Dermis blood vessel endothelial cell (primary cell): ENCODE measurements at places on chromosomes 1 and 21. TPM values are rescaled to one million over a fixed set of nuclear protein-coding genes. Genes with fewer than 3 reads are reported as not detected.
A peak's percentile ranks its signal among the peaks of the same experiment; 100 is the strongest.

DNA sequence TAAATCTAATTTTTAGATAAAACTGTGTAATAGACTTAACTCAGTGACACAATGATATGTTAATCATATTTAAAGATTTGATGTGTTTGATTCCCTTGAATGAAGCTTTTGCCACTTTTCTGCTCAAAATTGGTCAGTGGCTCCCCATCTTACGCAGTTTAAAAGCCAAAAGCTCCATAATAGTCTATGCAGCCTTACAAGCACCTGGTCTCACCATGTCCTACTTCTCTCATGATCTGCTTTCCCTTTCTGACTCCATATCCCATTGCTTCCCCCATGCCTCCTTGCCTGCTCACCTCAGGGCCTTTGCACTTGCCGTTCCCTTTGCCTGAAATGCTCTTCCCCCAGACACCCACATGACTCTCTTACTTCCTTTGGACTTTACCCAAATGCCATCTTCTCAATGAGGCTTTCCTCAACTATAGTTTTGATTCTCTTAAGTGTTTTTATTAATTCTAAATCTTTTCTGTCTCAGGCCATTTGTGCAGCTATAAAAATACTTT is 1.9 kb downstream of the ZBTB8A start:
- no peak for DNase-seq

DNA sequence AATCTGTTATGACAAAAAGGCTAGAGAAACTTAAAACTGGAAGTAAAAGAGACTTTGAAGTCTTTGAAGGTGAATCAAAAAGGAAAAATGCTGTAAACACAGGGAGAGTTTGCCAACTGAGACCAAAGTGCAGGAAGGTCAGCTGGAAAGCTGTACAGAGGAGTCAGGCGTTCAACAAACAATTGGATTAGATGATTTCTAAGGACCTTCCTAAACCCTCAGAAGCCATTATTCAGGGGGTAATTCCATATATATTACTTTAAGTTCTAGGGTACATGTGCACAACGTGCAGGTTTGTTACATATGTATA is 156.8 kb downstream of the ZBTB18 start:
- peak; percentile 56 for DNase-seq

GRCh38 chr1:231421546-231421970 is 529 bp downstream of the EGLN1 start:
- DNase-seq, result peak; percentile 69

- no peak for DNase-seq
These were observed 9.2 kb downstream of the CGN start for GRCh38 chr1:151520359-151520758.

DNA sequence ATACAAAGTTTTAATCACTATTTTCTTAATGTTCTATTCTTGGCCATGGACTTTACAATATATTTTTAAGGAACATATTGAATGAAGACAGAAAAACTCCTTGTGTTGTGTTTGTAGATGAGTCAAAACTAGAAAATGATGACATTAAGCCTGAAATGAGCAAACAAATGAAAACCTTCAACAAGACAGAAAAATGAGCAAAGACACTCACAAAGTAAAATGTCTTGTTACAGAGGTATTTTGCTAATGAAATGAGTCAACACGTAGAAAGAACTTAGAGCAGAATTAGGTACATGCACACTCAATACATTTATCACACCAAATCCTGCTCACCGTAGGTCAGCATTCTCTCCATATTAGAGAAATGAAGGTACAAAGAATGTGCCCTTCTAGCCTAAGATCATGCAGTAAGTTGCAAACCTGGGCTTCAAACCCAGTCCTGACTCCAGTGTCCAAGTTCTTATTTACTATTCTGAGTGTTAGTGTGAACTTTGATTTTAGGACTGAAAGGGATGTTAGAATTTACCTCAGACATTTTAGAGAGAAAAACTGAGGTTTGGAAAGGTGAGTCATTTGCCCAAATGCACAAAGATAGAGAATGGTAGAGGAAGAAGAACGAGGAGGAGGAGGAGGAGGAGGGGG is 133.9 kb upstream of the SGIP1 start:
- no peak for DNase-seq

DNA sequence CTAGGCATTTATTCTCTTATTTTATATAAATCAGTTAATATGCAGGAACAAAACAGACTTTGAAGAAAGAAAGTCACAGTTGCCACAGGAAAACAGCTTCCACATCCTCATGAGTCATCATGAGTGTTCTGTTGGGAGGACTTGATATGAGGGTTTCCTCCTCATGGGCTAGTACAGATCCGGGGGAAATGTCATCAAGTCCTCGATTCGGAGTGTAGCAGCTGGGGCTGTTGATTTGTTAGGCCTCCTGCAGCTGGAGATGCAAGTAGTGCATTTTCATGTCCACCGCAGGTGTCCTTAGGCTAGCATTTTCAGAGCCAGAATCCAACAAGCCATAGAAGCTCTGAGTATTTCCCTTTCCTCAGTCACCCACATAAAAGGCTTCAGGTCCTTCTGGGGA is 36.7 kb downstream of the ADAM30 start:
- DNase-seq, result peak; percentile 71

- DNase-seq, result peak; percentile 77
These were observed 643 bp upstream of the MOV10 start for GRCh38 chr1:112673592-112674439.

- DNase-seq, result no peak
These were observed 145.0 kb downstream of the DHRS3 start for GRCh38 chr1:12472798-12473551.

GRCh38 chr1:24752305-24752704 is 7.1 kb downstream of the CLIC4 start:
- no peak for DNase-seq

DNA sequence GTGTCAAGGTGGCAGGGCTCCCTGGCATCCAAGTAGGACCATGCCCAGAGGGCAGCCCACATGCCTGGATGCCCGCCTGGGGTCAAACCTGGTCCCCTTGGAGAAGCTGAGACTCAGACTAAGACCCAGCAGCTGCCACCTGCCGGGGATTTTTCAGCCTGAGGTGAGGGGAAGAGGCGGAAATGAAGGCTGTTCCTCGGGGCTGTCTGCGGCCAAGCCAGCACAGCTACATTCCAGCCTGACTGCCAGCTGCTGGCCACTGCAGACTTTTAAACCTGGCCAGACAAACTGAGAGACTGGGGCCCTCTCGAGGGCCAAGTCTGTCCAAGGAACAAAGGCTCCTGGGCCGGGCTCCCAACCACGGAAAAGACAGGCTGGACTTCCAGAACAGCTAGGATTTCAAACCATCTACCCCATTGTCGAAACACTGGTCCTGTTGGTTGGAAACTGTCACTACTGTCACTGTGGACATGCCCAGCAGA is 21.9 kb upstream of the PLEKHG5 start:
- no peak for DNase-seq

DNA sequence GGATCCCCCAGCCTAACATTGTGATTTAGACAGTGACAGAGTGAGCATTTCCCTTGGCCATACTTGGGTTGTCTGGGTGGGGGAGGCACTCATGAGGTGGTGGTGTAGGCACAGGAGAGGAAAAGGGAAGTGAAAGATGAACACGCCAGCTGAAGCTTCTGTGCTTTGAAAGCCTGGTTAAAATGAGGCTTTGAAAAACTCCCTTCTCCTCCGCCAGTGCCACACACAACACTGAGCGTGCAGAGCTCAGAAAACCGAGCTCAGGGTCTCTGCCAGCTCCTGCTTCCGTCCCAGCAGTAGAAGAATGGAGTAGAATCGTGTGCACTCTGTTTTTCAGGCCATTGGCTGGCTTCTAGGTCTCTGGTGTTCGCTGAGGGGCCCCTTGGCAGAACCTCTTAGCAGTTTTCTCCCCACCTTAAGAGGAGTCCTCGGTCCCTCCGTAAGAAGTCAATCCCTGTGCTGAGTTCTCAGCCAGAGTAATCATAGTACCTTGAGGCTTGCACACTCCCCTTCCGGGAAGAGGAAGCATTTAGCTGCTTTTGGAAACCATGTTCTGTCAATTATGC is 12.9 kb downstream of the PLEKHM2 start:
- no peak for DNase-seq

DNA sequence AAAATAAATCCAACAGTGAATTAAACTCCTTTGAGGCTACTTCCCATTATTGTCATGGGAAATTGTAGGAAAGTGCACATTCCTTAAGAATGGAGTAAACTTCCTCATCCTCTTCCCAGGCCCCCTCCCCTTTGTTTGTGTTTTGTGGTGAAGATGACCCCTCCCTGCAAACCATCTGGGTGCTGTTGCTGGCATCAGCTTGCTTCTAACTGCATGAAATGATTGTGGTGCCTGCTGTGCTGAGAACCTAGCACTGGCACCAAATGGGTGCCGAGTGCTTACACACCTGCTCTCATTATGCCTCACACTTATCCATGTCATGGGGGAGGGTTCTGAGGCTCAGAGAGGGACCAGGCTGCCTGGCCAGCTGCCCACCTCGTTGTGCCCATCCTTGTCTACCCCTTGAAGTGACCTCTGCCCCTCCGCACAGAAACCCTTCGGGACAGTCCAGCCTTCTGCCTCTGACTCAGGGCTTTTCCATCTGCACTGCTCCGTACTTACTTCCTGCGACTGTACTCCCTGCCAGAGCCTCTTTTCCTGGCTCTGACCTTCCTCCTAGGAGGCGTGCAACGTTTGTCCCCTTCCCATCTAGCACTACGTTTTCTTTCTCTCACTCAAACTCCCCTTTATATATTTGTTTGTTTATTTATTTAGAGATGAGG is 30.6 kb downstream of the CAPN2 start:
- DNase-seq, result peak; percentile 80

DNA sequence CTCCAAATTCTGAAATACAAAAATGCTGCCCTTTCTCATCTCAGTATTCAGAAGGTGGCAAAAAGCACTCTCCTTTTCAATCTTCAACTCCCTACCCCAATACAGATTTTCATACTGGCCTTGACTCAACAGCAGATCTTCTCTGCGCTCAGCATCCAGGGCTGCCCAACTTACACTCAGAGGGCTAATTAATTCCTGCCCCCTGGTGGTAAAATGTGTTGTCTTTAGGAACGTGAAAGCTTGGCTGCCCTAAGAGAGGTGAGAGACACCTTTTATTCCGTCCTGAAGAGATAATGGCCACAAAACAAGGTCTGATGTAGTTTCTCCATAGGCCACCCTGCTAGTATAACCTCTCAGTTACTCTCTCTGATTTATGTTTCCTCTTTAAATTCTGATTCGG is 25.0 kb downstream of the KRTAP24-1 start:
- DNase-seq, result no peak

- peak; percentile 28 for DNase-seq
These were observed 46.6 kb downstream of the HIVEP3 start for GRCh38 chr1:41872074-41872473.

- DNase-seq, result no peak
These were observed 27.7 kb downstream of the PLPP3 start for GRCh38 chr1:56551691-56552090.

DNA sequence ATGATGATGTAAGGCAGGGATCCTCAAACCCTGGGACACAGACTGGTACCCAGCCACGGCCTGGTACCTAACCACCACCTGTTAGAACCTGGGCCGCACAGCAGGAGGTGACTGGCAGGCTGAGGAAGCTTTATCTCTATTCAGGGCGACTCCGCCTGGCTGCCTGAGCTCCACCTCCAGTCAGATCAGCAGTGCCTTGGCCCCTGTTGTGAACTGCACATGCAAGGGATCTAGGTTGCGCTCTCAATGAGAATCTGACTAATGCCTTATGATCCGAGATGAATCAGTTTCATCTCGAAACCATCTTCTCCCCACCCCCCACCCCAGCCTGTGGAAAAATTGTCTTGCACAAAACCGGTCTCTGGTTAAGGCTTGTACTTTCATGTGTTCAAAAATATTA is 4.2 kb downstream of the RNPC3 start:
- DNase-seq, result no peak

DNA sequence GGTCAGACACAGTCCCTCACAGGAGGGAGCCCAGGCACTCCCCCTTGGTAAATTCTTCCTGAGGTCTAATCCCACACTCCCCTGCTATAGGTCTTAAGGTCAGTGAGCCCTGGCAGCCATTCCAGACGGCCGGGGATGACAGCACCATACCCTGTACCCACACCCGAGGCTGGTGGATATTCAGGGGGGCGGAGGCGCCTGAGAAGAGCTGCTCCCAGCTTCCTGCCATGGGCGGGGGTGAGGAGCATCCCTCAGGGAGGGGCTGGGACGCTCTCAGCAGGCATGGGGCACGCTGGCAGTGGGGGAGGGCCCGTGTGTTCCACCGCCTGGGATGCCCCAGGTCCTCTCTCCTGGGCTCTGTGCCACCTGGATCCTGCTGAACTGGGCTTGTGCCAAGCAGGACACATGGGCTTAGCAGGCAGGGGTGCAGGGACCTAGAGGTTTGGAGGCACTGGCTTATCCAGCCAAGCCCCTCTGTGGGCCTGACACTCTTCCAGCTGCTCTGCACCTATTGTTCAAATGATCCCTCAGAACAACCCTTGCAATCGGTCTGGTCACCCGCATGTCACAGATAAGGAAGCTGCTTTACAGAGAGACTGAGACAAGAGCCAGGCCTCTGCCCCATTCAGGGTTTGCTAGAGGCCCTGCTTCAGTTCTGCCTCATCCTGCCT is 5.7 kb upstream of the ADGRB2 start:
- DNase-seq, result no peak

GRCh38 chr21:36706951-36707762 is 8.2 kb downstream of the SIM2 start:
- DNase-seq, result peak; percentile 32

- DNase-seq, result no peak
These were observed 13.7 kb upstream of the CLCA1 start for GRCh38 chr1:86455073-86455472.

- no peak for DNase-seq
These were observed 97.8 kb downstream of the SCMH1 start for GRCh38 chr1:41144285-41144684.

DNA sequence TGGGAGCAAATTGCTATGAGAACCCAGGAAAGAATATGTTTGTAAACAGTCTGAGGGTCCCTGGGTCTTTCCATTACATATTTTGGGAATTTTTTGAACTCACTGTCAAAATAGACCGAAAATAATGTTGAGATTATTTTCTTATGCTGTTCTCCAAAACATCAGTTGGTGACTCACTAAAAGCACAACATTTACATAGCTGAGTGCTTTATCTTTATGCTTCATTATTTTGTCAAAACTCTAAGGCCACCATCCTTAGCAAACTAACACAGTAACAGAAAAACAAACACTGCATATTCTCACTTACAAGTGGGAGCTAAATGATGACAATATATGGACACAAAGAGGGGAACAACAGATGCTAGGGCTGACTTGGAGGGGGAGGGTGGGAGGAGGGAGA is 459.3 kb downstream of the ADGRL2 start:
- peak; percentile 5 for DNase-seq

DNA sequence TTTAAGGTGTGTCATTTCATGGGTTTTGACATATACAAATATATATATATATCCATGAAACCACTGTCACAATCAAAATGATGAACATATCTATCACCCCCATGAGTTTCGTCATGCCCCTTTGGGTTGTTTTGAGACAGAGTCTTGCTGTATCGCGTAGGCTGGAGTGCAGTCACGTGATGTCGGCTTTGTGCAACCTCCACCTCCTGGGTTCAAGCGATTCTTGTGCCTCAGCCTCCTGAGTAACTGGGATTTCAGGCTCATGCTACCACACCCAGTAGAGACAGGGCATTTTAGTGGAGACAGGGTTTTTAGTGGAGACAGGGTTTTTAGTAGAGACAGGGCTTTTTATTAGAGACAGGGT is 8.0 kb downstream of the HJV start:
- DNase-seq, result no peak

The ARHGEF16 gene
- total RNA-seq, result 0.51 TPM in 2 replicates

The ATP6V1G3 gene
- 0.47 and 1.2 TPM in 2 replicates for total RNA-seq

The MSH4 gene
- 0.14 and 0.34 TPM in 2 replicates for total RNA-seq

The PLPPR5 gene
- not detected in 2 replicates for total RNA-seq

The CAMSAP2 gene
- 37.3 and 53.8 TPM in 2 replicates for total RNA-seq

The GPR89B gene
- total RNA-seq, result 11.4 and 16.0 TPM in 2 replicates

The LEMD1 gene
- total RNA-seq, result not detected in 2 replicates
